Stromal cell of bone marrow (primary cell): ENCODE measurements at places on chromosomes 6 and 20.

DNA sequence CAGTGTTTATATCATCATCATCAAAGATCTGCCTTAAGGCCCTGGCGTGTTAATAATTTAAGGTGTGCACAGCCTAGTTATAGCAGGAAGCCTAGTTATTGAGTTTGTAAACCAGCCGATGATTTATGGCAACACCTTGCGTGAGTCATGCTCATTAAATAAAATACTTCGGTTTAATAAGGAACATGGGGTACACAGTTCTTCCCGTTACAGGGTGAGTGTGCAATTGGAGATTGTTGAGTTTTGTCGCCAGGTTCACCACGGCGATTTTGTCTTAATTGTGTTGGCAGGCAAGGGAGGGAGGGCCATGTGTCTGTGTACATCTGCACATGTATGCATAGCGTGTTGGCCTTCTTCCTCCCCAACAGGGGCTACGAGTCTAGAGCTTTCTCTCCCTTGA is 104.0 kb downstream of the TFAP2A start:
- no peak for DNase-seq

DNA sequence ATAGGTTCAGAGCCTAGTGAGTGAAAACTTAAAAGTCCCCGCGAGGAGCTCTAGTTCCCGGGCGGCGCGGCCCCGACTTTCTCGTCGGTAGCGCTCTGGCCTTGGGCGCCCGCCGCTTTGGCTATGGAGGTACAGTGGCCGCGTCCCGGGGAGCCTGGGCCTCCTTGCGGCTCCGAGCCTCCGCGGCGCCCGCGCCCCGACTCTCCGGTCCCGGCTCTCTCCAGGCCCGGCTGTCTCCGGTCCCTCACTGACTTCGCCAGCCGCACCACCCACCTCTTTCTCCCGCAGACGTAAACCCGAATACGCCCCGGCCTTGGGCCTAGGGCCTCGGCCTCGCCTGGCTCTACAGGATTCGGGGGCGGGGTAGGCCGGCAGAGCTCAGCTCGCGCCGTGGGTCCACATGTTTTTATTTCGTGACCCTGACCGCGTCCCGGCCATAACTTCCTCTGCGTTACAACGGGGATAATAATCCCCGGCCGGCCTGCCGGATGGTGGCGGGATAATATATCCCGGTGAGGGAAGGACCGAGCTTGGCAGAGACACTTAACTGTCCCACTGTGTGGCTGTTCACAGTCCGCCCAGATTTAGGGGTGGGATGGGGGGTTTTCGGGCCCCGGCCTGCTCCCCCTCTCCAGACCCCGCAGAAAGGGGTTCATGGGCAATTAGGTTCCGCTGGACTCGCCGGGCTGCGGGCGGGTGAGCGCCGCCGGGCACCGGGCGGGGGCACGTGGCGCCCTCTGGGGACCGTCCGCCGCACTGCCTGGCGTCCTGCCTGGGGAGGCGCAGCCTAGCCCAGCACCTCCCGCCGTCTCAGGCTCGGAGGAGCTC is 10.0 kb upstream of the TBX18 start:
- no peak for DNase-seq

- no peak for DNase-seq
Measured at GRCh38 chr20:59124296-59125029, 39.2 kb upstream of the ZNF831 start.

- no peak for DNase-seq
Measured at GRCh38 chr20:19750101-19750606, 7.9 kb upstream of the RIN2 start.

GRCh38 chr6:134457941-134458340 is 140.0 kb upstream of the SGK1 start:
- DNase-seq = no peak

GRCh38 chr6:43159599-43159998 is 11.5 kb upstream of the SRF start:
- DNase-seq = no peak

DNA sequence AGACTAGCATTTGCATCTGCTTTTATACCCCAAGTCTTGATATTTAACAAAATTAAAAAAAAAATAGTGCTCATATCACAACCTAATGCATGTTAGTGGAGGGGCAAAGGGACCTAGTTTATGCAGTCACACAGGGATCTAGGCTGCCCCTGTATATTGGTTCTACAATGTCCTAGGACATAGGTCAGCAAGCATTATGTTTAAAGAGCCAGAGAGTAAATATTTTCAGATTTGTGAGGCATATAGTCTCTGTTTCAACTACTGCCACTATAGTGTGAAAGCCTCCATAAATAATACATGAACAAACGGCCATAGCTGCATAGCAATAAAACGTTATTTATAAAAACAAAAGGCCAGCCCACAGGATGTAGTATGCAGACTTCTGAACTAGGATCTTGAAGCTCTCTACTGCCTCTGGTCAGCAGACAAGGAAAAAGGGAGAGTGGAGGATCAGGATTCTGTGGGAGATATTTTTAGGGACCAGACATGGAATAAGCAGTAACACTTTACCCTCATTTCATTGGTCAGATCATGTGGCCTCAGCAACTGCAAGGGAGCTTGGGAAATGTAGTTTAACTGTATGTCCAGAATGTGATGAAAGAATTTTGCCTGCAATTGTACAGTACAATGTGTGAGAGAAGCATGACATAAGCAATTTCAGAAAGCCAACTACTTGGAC is 414.2 kb upstream of the SPTLC3 start:
- DNase-seq = no peak

DNA sequence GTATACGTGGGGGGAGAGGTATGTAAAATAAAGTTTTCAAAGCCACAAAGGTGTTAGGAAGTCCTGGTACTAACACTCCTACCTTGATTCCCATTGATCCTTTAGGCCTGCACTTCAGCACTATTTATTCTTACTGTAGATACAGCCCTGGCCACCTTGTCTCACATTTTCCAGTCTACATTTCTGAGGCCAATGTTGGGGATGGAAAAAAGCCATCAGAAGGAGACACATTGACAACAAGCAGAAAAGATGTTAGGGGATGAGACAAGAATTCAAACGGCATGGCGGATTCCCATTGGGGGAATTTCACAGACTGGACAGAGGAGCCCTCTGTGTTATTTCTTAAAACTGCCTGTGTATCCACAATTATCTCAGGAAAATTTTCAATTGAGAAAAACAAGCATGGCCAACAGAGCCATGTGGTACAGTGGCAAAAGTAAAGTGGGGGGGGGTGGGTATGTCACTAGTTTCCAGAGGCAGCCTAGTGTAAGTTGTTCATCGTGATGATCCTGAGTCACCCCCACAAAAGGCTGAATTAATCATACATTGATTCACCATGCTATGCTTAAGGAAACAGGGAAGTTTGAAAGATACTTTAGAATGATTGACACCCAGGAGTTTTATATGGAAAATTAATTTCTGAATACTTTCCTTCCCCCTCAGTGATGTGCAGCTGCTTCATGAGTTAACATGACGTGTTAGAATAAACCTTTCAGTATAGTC is 40.5 kb downstream of the RREB1 start:
- DNase-seq = peak; percentile 81
